ENCODE measurements at places on chromosomes 5 and 9. TPM values are rescaled to one million over a fixed set of nuclear protein-coding genes. Genes with fewer than 3 reads are reported as not detected.

MAMDC2 gene
- total RNA-seq, result 19.6 TPM

SV2C gene
- 0.06 TPM for total RNA-seq

SMIM3 gene
- total RNA-seq, result 37.8 TPM

OTP gene
- total RNA-seq, result not detected

LRRC70 gene
- total RNA-seq, result 2.2 TPM

OSTF1 gene
- total RNA-seq, result 35.7 TPM

CARTPT gene
- not detected for total RNA-seq

TMC1 gene
- not detected for total RNA-seq

IFNA13 gene
- total RNA-seq, result not detected

SPOCK1 gene
- 213 TPM for total RNA-seq

FREM1 gene
- total RNA-seq, result 1.8 TPM

ADRB2 gene
- 5.8 TPM for total RNA-seq

OR13C5 gene
- total RNA-seq, result not detected

PPP3R2 gene
- not detected for total RNA-seq

ADAMTS12 gene
- 3.4 TPM for total RNA-seq

PRPF4 gene
- 14.3 TPM for total RNA-seq

RNF183 gene
- total RNA-seq, result not detected

LHFPL2 gene
- 23.9 TPM for total RNA-seq

PANK3 gene
- total RNA-seq, result 49.2 TPM

NIM1K gene
- total RNA-seq, result 0.91 TPM

PRRX2 gene
- 1.8 TPM for total RNA-seq

C5orf52 gene
- total RNA-seq, result not detected

TNFSF8 gene
- 0.91 TPM for total RNA-seq

PLAC8L1 gene
- not detected for total RNA-seq

AHRR gene
- 3.8 TPM for total RNA-seq

GZMA gene
- total RNA-seq, result 3.1 TPM

REEP2 gene
- 17.0 TPM for total RNA-seq

FOXD4L6 gene
- total RNA-seq, result 0.15 TPM

CDC20B gene
- total RNA-seq, result not detected

FABP6 gene
- total RNA-seq, result not detected

STKLD1 gene
- total RNA-seq, result 1.1 TPM

PCDHAC2 gene
- total RNA-seq, result 2.9 TPM

PTGDS gene
- 3,329 TPM for total RNA-seq

ABO gene
- total RNA-seq, result 1.7 TPM

VAV2 gene
- 9.6 TPM for total RNA-seq

IFNA2 gene
- not detected for total RNA-seq

ADAM19 gene
- total RNA-seq, result 57.5 TPM

Measured in left cardiac atrium (tissue), 4 donors.